ENCODE measurements at places on chromosomes 12 and 14.

- DNase-seq = no peak
Observed at GRCh38 chr12:64452559-64453329, 824 bp downstream of the TBK1 start.

GRCh38 chr14:50156111-50156510 is 39.7 kb upstream of the VCPKMT start:
- DNase-seq = no peak

DNA sequence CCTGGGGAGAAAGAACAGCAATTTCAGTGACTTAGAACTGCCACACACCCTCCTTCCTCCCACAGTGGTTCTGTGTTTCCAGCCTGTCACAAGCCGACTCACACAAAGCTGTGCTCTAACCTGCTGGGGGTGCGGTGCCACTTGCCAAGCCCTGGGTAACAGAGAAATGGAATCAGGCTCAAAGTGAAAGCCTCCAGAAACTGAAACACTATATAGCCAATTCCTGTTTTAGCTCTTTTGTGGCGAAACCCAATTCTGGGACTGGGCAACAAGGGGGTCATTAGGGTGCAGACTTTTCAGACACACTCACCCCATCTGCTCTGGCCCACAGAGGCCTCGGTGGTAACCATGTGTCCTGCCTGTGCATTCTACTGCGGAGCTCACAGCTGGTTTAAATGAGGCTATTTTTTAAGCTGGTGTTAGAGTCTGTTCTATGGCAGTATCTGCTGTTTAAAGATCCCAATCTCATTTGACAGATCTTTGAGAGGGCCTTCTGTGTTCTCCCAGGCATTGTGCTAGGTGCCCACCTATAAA is 15.2 kb upstream of the ACTR6 start:
- DNase-seq = no peak

- DNase-seq = no peak
Observed at GRCh38 chr14:37623426-37623951, 28.1 kb downstream of the TTC6 start.

DNA sequence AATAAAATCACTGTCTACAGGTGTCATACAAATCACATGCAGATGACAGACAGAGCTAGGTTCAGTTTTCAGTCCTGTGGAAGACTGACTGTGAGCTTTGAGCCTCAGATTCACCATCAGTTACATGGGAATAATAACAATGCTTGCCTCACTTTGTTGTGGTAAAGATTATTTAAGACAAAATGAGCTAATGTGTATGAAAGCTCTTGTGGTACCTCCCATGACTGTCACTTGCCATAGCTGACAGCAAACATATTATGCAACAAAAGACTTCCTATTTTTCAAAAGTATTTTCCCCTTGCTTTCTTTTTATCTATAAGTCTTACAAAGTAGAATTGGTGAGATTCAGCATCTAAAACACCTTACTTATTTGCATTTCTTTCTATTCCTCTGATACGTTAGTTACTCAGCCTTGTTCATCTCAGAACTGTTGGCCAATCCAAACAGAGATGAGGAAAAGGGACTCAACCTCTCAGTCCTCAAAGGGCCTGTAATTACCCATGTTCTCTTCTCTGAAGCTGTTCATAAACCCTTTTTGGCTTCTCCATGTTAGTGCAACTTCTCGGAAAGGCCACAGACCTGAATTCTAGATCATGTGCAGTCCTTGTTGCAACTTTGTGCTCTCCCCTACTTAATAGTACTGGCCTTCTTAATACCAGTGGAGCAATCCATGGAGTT is 8.8 kb upstream of the DDHD1 start:
- DNase-seq = no peak

- DNase-seq = no peak
Observed at GRCh38 chr12:1104088-1104800, 113.2 kb downstream of the ERC1 start.

DNA sequence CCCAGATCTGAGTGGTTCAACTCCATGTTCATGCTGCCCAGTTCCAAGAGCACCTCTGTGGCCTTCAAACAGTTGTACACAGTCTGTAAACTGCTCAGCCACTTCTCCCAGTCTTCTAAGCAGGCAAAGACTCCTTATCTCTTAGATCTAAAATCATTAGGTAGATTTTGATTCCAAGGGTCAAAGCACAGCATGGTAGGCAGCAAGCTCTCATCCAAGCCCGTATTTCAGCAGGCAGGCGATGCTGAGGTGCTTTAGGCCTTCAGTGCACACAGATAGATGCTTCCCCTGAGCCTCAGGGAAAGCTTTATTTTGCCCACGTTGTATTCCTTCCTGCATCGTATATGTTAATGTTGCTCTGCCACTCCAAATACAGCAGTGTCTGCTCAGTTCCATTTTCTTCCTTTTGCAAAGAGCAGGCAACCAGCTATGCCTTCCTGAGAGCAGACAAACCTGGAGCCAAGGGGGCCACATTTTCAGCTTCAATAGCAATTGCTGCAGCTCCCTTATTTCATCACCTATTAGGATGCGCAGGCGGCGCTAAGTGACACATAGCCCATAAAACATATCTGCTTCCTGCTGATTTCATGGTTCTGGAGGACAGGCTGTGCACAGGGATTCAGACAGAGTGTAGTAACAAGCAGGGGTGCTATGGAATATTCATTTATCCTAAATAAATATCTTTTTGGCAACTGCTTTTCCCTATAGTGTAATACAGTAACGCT is 67.5 kb downstream of the ETV6 start:
- no peak for DNase-seq
